ENCODE measurements at places on chromosomes 7 and 10. TPM values are rescaled to one million over a fixed set of nuclear protein-coding genes. Genes with fewer than 3 reads are reported as not detected.

DNA sequence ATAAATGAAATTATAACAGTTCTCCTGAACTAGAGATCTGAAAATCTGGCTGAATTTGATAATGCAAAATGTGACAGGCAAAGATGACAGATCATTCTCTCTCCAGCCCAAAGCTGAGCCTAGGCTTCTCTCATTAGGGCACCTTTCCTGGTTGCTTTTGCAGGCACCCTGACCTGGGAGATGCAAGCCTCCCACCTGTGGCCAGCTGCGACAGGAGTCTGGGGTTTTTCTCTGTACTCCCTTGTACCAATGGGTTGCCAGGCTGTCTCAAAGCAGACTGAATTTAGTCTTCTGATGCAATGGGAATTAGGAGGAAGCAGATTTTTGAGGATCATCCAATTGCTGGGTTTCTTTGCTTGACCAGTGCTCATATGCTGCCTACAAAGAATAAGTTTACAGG, 85.0 kb upstream of the EFCAB10 start:
- no peaks in the 10 kb centered on the region for H3K27me3 ChIP-seq
- no peak for DNase-seq
- H3K4me1 ChIP-seq: peaks cover 31% of the 10 kb centered on the region
- no peak overlapping the region for H3K27ac ChIP-seq
- peaks cover 25% of the 10 kb centered on the region for H3K36me3 ChIP-seq

DNA sequence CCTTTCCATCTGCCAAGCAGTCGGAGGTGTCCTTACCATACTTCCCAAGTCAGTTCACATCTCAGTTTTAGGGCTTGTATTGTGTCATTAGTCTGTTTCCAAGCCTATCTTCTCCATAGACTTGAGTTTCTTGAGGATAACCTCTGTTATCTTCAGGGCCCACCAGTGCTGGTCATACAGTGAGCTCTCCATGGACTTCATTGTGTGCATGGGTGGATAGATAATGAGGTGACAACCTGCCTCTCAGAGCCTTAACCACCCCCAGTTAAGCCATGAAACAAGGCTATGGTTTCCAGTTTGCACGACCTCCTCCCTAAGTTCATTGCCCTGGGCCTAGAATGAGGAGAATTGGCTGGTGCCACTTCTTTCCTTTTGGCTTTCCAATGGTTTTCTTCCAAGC, 38.5 kb upstream of the WAC start:
- no peaks in the 10 kb centered on the region for H3K27me3 ChIP-seq
- no peak overlapping the region for H3K27ac ChIP-seq
- no peaks in the 10 kb centered on the region for H3K36me3 ChIP-seq
- H3K4me3 ChIP-seq: no peak overlapping the region
- DNase-seq: no peak

DNA sequence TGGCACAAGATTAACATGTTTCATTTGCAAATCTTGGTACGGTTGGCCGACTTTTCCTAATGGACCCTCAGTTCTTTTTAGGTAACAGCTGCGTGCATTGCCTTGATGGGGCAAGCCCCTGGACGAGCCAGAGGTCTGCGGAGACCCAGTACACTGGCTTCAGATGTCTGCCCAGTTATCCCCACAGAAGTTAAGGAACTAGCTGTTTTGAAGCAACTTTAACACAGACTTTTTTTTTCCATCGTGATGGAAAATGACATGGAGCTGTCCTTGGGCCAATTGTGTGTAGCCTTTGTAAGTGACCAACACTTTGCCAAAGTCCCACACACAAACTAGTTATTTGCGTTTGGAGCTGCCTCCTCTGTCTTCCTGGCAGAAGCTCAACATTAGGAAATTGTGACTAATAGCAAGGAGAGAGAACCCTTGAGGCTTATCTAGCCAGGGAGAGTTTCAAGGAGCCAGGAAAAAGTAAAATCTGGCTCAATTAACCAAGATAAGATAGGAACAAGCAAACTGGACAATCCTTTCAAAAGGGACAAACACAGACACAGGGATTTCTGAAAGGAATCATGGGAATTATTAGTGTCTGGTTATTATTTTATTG, 99.6 kb upstream of the BMPER start:
- no peak overlapping the region for H3K27ac ChIP-seq
- H3K36me3 ChIP-seq: no peaks in the 10 kb centered on the region
- DNase-seq: no peak
- H3K27me3 ChIP-seq: no peaks in the 10 kb centered on the region

- H3K36me3 ChIP-seq: no peaks in the 10 kb centered on the region
- peaks cover 32% of the 10 kb centered on the region for H3K4me1 ChIP-seq
- no peak overlapping the region for H3K27ac ChIP-seq
- H3K27me3 ChIP-seq: no peaks in the 10 kb centered on the region
- no peak for DNase-seq
These were observed 168.3 kb downstream of the GLI3 start for GRCh38 chr7:42068554-42069280.

GRCh38 chr7:120538335-120538734, 265.4 kb downstream of the KCND2 start:
- H3K27me3 ChIP-seq: no peaks in the 10 kb centered on the region
- H3K36me3 ChIP-seq: no peaks in the 10 kb centered on the region

DNA sequence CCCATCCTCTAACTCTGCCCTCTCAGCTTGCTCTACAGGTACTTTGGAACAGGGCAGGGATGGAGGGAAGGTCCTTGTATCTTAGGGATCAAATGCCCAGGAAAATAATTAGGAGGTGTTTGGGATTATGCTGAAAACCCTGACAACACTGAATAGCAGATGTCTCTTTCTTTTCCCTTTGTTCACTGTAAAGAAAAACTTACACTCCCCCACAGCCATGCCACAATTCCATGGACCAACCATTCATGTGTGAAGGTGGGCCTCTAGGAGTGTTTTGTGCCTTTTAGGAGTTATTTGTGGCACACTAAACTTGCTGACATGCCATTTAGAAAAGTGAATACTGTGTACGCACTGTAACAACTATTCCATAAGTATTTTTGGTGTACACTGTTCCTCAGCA, 108.1 kb downstream of the SNX10 start:
- no peak overlapping the region for H3K27ac ChIP-seq
- H3K36me3 ChIP-seq: no peaks in the 10 kb centered on the region
- H3K4me3 ChIP-seq: no peak overlapping the region
- no peak for DNase-seq
- H3K4me1 ChIP-seq: peaks cover 5% of the 10 kb centered on the region
- H3K27me3 ChIP-seq: peaks cover 64% of the 10 kb centered on the region

- H3K27me3 ChIP-seq: no peaks in the 10 kb centered on the region
- no peak for DNase-seq
- no peak overlapping the region for H3K27ac ChIP-seq
- peaks cover 31% of the 10 kb centered on the region for H3K4me1 ChIP-seq
- no peak overlapping the region for H3K4me3 ChIP-seq
These were observed 29.8 kb downstream of the LEP start for GRCh38 chr7:128270826-128271272.

GRCh38 chr7:101970801-101971200, 153.4 kb downstream of the CUX1 start:
- no peak overlapping the region for H3K4me3 ChIP-seq
- H3K36me3 ChIP-seq: no peaks in the 10 kb centered on the region
- no peaks in the 10 kb centered on the region for H3K4me1 ChIP-seq
- no peak for DNase-seq
- H3K27me3 ChIP-seq: no peaks in the 10 kb centered on the region

- H3K36me3 ChIP-seq: no peaks in the 10 kb centered on the region
- H3K4me3 ChIP-seq: no peak overlapping the region
- peaks cover 12% of the 10 kb centered on the region for H3K27me3 ChIP-seq
- no peak overlapping the region for H3K27ac ChIP-seq
These were observed 28.4 kb upstream of the OPALIN start for GRCh38 chr10:96387161-96387560.

The LRRC17 gene
- 9.2 TPM for total RNA-seq

The FAM221A gene
- 12.0 TPM for total RNA-seq

The PRF1 gene
- total RNA-seq: not detected

The LIPF gene
- not detected for total RNA-seq

The LGI1 gene
- total RNA-seq: not detected

The DGKI gene
- total RNA-seq: 0.39 TPM

The OLAH gene
- 1.1 TPM for total RNA-seq
